GM12864 (cell line): ENCODE measurements at places on chromosomes 1 and 21.

- DNase-seq: no peak
These were observed 180.4 kb downstream of the NTMT2 start for GRCh38 chr1:170326186-170326585.

GRCh38 chr1:6638226-6638625, 13.6 kb downstream of the THAP3 start:
- no peak for DNase-seq

- no peak for DNase-seq
These were observed 8.7 kb upstream of the COL6A1 start for GRCh38 chr21:45972716-45973474.

- DNase-seq: no peak
These were observed 300.7 kb upstream of the SPAG17 start for GRCh38 chr1:118485757-118486156.

GRCh38 chr1:47183308-47184089, 6.3 kb downstream of the PDZK1IP1 start:
- DNase-seq: no peak

- no peak for DNase-seq
These were observed 48.0 kb upstream of the ACOT11 start for GRCh38 chr1:54500107-54500431.

GRCh38 chr1:107246775-107247345, 106.0 kb downstream of the NTNG1 start:
- no peak for DNase-seq

GRCh38 chr1:159911326-159912070, 11.5 kb upstream of the CFAP45 start:
- DNase-seq: no peak

DNA sequence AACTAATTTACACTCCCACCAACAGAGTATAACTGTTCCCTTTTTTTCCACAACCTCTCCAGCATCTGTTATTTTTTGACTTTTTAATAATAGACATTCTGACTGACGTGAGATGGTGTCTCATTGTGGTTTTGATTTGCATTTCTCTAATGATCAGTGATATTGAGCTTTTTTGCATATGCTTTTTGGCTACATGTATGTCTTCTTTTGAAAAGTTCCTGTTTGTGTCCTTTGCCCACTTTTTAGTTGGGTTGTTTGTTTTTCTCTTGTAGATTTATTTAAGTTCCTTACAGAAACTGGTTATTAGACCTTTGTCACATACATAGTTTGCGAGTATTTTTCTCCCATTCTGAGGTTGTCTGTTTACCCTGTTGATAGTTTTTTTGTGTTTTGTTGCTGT, 375.2 kb downstream of the MATN1 start:
- DNase-seq: no peak

DNA sequence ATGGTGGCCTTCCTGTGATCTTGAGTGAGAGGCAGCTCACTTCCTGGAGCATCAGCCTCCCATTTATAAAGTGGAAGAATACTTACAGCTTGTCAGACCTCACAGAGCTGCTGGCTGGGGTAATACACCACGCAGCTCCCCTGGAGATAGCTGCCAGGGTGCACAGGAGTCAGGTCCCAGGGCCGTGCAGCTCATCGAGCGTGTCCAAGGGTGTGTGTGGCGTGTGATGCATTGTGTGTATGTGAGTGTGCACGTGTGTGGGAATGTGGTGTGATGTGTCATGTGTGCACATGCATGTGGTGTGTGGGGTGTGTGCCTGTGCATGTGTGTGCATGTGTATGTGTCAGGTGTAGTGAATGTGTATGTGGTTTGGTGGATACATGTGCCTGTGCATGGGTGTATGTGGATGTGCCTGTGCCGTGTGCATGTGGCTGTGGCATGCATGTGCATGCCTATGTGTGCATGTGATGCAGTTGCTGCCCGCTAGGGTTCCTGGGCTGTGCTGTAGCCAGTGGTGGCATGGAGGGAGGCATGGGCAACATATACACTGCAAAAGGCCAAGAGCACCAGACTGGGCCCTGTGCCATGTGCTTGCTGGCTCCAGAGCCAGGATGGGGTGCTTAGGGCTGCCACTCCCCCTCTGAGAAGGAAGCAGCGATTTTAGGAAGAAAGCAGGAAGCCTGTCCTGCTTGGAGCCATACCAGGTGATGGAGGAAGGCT, 24.6 kb downstream of the WNT3A start:
- no peak for DNase-seq

- no peak for DNase-seq
These were observed 12.1 kb upstream of the RNF223 start for GRCh38 chr1:1085911-1086841.

- DNase-seq: no peak
These were observed 359 bp downstream of the LRRC3 start for GRCh38 chr21:44455524-44456213.

- no peak for DNase-seq
These were observed 5.7 kb downstream of the ZBTB7B start for GRCh38 chr1:155008015-155008941.
